Neural crest cell (in vitro differentiated cells): ENCODE measurements at places on chromosomes 12 and 14. TPM values are rescaled to one million over a fixed set of nuclear protein-coding genes. Genes with fewer than 3 reads are reported as not detected.
A peak's percentile ranks its signal among the peaks of the same experiment; 100 is the strongest.

- no peak for DNase-seq
Observed at GRCh38 chr14:43901911-43902673, 605.0 kb downstream of the FSCB start.

GRCh38 chr14:49621114-49621881, 699 bp downstream of the MGAT2 start:
- DNase-seq, result peak; percentile 49

DNA sequence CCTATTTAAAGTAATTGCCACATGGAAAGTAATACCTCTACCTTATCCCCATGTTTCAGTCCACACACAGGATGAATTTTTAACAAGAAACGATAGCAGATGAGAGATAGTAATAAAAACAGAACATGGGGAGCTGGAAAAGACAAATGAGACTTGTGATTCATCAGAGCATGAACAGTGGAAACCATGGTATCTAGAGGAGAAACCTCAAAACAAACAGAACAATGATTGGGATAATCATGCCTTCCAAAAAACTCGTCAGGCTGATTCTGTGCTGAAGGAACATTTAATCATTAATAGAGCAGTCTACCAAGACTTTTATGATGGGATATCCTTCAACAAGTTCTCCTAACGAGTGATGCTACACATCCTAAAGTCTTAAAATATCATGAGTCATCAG, 1390.7 kb downstream of the FSCB start:
- no peak for DNase-seq

GRCh38 chr12:44748950-44749468, 127.1 kb downstream of the NELL2 start:
- no peak for DNase-seq

NPAS3 gene
- 18.2 and 21.1 TPM in 2 replicates for total RNA-seq
